Glomerular endothelial cell (primary cell): ENCODE measurements at places on chromosomes 5 and 9. TPM values are rescaled to one million over a fixed set of nuclear protein-coding genes. Genes with fewer than 3 reads are reported as not detected.

PANK3 gene
- 31.6 and 40.0 TPM in 2 replicates for total RNA-seq

- no peak for DNase-seq
Measured at GRCh38 chr5:120124031-120124430, 340.1 kb upstream of the PRR16 start.

DNA sequence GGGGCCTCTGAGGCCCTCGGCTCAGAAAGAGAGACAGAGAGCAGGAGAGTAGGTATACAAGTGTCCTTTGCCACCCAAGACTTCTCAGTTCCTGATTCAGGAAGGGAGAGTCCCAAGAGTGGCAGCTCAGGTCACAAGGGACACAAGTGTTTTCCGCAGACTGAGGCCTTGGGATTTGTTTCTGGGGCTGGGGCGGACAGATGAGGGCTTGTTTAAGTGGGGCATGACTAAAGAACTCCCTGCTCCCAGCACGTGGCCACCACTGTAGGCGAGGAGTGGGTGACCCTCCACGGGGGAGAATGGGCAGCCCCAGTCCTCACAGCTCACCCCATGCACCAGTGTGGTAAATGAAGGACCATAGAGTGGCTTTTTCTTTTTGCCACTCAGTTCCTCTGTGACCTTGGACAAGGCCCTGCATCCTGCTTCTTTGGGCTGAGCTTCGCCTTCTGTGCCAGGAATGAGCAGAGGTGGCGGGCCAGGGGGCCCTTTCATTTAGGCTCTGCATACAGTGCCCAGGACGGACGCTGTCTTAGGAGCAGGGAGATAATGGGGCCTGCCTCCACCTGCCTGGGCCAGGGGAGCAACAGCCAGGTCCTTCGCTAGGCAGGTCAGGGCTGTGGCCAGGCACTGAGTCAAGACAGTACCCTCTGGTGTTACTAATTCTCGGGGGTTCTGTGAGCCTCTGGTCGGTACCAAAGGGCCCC lies 50.8 kb downstream of the AMBP start:
- DNase-seq, result no peak

LCN15 gene
- 0.29 TPM in 1 of 2 replicates, not detected in the other for total RNA-seq

DNA sequence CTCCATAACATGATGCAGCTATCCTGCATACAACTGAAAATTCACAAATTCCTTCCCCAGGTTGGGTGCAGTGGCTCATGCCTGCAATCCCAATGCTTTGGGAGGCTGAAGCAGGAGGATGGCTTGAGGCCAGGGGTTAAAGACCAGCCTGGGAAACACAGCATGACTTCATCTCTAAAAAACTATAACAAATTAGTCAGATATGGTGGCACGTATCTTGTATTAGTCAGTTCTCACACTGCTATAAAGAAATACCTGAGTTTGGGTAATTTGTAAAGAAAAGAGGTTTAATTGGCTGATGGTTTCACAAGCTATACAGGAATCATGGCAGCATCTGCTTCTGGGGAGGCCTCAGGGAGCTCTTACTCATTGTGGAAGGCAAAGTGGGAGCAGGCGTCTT lies 56.4 kb upstream of the DAPK1 start:
- DNase-seq, result no peak

DNA sequence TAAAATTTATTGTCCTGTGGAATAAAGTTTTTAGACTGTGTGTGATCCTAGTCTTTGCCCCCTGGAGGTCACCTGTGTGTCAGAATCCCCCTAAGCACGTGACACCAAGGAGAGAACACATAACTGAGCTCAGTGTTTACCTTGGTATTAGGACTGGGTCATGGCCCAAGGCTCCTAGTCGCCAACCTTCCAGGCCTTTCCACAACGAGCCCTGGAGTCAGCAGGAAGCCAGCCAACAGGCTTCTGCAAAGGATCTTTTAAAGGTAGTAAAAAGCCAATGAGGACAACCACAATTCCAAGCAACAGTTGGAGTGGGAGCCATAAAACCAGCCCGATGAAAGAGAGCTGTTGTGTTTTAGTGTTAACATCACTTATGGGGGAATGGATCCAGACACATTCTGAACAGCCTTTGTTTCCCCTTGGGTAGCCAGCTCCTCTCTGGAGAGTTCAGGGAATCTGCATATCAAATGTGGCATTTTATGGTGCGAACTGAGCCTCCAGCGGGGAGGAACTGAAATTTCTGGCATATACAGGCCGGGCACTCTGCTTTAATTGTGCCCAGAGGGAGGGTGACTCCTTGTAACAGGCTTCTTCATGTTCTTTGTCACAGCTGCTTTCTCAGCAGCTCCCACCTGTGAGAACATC lies 239.9 kb downstream of the FSTL4 start:
- no peak for DNase-seq

DNA sequence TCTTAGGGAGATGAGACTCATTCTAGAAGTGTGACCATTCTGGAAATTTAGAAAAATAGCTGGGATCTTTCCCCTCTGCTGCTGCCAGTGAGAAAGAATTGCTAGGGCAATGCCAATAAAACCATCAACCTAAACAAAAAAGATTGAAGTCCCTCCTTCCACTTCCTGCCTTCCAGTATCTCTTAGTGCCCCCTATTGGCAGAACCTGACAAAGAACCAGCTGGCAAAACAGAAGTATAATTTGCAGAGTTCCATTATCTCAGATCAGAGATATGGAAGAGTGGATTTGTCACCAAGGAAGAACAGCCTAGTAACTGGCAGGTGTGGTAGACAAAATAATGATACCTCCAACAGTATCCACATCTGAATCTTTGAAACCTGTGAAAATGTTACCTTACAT lies 13.8 kb upstream of the PLCXD3 start:
- no peak for DNase-seq

GRCh38 chr9:121269642-121270254 lies 1.8 kb downstream of the GSN start:
- no peak for DNase-seq

GRCh38 chr5:107485184-107485583 lies 185.6 kb downstream of the EFNA5 start:
- no peak for DNase-seq

PIP5K1B gene
- 0.23 and 0.29 TPM in 2 replicates for total RNA-seq

SCGB3A2 gene
- not detected in 2 replicates for total RNA-seq

OR1Q1 gene
- not detected in 2 replicates for total RNA-seq

TLX3 gene
- not detected in 2 replicates for total RNA-seq

DNA sequence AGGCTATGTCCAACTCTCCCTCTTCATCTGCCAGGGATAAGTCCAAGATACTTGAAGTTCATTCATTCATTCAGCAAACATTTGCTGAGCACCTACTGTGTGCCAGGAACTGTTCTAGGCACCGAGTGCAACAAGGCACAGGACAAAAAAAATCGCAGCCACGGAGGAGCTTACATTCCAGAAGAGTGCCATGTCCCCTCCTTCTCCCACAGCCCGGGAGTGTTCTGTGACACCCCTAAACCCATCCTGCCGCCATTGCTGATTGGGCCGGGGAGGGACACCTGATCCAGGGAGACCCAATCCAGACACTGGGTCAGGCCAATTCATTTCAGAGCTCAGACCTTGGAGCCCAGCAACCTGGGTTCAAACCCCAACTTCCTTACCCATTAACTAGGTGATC lies 58.1 kb upstream of the NEURL1B start:
- DNase-seq, result no peak

- no peak for DNase-seq
Measured at GRCh38 chr5:136906545-136906944, 541.2 kb upstream of the TRPC7 start.

DNA sequence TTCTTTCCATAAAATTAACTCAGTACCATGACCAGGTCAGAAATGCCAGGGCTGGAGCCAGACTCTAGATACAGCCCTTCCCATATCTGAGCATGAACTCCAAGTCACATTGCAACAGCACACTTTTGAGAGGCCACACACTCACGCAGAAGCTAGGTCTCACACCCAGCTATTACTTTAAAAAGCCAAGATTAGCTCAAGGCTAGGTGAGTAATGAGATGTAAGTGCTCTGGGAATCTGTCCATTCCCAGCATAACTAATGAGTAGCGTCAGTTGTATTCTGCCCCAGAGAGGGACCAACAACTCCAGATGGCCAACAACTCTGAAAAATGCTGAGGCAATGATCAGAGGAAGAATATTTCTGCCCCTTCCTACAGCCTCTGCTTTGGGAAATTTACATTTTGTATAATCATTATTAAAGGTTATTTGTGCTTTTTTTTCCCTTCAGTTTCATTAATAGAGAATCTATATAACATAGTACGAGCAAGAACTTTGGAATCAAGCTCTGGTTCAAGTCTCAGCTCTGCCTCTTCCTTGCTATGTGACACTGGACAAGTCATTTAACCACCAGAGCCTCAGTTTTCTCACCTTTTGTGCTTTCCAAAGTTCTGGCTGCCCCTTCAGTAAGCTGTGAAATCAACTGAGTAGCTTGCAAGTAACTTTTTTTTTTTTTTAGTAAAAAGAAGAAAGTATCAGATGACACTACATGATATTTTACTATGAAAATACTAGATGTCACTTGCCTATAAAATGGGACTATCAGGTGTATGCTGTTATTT lies 118.3 kb downstream of the NR6A1 start:
- no peak for DNase-seq

GRCh38 chr5:179819296-179820126 lies 1.2 kb upstream of the SQSTM1 start:
- no peak for DNase-seq

- no peak for DNase-seq
Measured at GRCh38 chr9:88388203-88388885, at the start of gene SPIN1. Gene SPIN1 (plus strand): TSS chr9:88388444. CDS start chr9:88426540, 38,096 bp downstream.

- DNase-seq, result no peak
Measured at GRCh38 chr9:93280661-93281259, 96.8 kb downstream of the WNK2 start.

- DNase-seq, result no peak
Measured at GRCh38 chr9:128280084-128280622, 4.1 kb downstream of the SWI5 start.

DNA sequence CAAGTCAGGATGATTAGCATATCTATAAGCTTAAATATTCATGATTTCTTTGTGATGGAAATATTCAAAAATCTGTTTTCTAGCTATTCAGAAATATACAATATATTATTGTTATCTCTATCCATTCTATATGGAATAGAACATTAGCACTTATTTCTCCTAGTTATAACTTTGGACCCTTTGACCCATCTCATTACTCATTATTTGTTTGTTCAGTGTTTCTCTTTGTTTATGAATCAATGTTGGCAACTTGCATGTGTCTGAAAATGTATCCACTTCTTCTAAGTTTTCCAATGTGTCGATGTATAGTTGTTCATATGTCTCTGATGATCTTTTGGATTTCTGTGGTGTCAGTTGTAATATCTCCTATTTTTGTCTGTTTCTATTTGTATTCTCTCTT lies 1059.3 kb downstream of the CDH9 start:
- DNase-seq, result no peak

AMBP gene
- total RNA-seq, result not detected in 2 replicates

TMC1 gene
- 0.23 and 0.82 TPM in 2 replicates for total RNA-seq

GRCh38 chr5:154176181-154176580 lies 14.4 kb upstream of the GALNT10 start:
- DNase-seq, result no peak

HCN1 gene
- not detected in 2 replicates for total RNA-seq

- DNase-seq, result no peak
Measured at GRCh38 chr9:306907-307306, 92.2 kb downstream of the DOCK8 start.

GRCh38 chr5:14193496-14193895 lies 50.4 kb downstream of the TRIO start:
- DNase-seq, result no peak

DNA sequence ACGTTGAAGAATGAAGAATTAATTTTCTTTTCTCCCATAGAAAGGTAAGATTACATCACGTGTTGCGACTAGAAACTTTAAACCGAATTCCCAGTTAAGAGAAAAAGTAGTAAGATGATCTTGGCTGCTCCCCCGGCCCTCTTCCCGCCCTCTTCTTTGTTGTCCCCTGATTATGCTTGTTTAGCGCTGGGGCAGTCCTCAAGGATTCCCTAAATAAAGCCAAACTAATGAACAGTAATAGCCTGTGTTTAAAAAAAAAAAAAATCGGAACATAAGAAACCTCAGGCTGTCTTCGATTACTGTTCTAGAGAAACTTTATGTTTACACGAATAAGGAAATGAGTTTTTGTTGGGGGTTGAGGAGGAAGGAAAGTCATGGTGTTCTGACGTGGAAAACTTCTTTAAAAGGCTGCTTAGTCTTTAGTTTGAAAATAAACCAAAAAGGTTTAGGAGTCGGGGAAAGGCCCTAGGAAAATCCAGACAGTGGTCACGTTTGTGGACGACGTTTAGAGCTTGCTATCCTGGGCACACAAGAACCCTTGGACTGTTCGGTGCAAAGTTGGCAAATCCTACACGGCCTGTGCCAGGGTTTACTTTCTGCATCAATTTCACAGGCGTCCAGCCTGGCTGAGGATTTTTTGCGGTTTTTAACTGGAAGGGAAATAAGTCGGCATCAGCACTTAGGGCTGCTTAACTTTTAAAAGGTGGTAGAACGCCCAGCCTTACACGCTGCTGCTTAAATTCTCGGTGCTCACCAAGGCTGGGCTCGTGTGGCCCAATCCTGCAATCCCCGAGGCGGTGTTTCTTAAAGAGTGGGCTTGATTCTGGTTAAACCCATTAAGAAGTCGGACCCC lies 1.1 kb upstream of the MAT2B start:
- no peak for DNase-seq

CAMK4 gene
- total RNA-seq, result 1.0 and 5.8 TPM in 2 replicates

LCN9 gene
- total RNA-seq, result not detected in 2 replicates

TYRP1 gene
- not detected in 2 replicates for total RNA-seq

DNA sequence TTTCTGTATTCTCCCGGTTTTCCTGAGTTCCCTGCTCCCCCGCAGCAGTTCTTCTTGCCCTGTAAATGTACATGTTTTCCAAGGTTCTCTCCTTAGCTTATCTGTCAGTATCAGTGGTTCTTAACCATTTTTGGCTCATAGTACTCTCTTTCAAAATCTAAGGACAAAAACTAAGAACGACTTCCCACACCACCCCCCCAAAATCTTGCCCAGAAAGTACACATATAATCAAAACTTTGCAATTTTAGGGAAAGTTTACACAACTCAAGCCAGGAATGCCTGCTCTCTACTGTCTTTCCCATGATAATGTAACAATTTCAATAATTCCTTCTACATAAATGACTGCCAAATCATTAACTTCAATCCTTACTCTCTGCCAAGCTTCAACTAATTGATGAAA lies 4.5 kb downstream of the DCAF12 start:
- DNase-seq, result no peak

GRCh38 chr5:36457511-36458270 lies 148.7 kb upstream of the SLC1A3 start:
- no peak for DNase-seq

DNA sequence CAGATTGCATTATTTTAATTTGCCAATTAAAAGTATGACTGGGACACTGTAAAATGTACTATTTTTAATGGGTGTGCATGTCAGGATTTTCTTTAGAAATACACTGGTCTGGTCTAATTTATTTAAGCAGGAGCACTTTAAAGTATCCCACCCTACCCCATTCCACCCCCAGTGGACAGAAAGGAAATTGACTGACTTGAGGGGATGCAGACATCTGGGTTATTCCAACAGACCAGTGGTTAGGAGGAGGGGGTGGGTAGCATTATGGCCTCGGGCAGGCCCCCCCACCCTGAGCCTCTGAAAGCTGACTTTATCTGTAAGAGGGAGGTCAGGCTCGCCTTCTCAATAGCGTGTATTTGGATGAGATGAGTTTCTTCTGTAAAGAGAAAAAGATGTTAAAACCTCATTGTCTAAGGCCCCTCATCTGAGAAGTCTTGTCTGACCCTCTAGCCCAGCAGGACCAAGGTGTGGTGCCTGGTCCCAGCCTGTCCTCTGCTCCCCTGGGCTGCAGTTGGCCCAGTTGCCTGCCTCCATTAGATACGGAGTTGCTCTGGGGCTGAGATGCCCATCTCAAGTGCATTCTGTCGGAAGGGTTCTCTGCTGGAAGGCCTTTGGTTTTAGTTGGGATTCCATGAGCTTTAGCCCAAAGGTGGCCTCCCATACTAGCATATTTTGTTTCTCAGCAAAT lies 4.4 kb downstream of the HNRNPAB start:
- DNase-seq, result no peak
